Stimulated activated CD8-positive, alpha-beta memory T cell treated with anti-CD3 and anti-CD28 coated beads, Interleukin-4, amount 100 ng/mL, for 4 hours (primary cell): ENCODE measurements at places on chromosomes 12 and 14.

DNA sequence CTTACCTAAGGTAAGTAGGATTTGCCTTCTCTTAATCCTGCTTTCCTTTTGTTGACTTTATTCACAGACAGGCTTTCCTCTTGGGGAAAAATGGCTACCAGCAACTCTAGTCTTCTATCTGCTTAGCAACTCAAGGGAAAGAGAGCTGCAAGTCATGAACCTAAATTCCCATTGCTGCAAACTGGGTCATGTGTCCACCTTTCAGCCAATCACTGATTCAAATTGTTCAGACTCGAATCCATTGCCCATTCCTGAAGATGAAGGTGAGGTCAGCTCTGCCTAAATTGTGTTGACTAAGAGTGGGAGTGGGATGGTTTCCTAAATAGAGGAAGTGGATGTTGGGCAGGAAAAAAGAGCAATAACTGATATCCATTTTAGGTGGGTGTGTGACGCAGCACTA, 7.7 kb downstream of the FBXW8 start:
- DNase-seq = no peak

- no peak for DNase-seq
Measured at GRCh38 chr14:105030836-105031396, 10.0 kb upstream of the CDCA4 start.

DNA sequence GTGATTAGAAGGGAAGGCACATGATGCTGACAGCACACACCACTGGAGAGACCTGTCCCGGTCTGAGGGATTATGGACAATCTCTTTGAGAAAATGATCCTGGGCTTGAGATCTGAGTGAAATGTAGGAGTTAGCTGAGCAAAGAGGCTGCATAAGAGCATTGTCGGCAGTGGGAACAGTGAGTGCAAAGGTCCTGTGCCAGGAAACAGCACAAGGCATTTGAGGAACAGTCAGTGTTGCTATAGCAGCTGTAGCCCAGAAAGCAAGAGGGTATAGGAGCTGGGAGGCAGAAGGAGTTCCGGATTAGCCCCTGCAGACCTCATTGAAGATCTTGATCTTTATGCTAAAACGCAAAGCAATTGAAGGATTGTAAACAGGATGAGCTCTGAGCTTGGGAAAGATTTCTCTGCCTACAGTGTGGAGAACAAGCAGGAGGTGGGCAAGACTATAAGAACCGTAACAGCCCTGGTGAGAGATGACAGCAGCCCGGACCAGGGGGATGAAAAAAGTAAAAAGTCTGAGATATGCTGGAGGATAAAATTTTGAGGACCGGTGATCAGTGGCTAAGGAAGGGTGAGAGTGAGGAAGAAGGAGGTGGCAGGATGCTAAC, 28.5 kb downstream of the CFL2 start:
- no peak for DNase-seq

GRCh38 chr14:30385925-30386324, 173.0 kb upstream of the G2E3 start:
- no peak for DNase-seq

- DNase-seq = no peak
Measured at GRCh38 chr12:39573971-39574370, 45.6 kb downstream of the ABCD2 start.

DNA sequence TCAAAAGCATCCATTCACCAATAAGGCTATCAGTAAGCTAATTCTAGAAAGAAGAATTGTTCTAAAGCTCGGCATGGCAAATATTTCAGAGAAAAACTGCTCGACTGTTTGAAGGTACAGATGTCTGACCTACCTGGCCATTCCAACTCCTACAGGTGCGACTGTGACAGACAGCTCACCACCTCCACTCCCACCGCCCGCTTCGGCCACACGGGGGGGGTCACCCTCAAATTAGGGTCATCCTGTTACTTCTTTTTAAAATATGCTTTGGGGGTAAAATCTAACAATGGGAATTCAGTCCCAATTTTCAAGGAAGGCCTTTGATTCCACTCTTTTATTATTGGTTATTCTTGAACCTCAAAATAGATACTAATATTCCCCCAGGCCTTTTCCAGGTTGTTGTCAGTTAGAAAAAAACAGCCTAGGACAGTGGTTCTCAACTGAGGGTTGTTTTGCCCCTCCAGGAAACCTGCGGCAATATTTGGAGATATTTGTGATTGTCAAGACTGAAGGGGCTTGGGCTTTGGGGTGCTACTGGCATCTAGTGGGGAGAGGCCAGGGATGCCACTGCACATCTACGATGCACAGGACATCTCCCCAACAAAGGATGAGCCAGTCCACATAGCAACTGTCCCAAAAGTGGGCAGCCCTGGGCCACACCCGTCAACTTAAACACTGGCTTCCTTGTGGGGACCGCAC, 81.2 kb downstream of the BCL11B start:
- DNase-seq = no peak

GRCh38 chr14:62696331-62696924, 348.8 kb downstream of the KCNH5 start:
- no peak for DNase-seq

DNA sequence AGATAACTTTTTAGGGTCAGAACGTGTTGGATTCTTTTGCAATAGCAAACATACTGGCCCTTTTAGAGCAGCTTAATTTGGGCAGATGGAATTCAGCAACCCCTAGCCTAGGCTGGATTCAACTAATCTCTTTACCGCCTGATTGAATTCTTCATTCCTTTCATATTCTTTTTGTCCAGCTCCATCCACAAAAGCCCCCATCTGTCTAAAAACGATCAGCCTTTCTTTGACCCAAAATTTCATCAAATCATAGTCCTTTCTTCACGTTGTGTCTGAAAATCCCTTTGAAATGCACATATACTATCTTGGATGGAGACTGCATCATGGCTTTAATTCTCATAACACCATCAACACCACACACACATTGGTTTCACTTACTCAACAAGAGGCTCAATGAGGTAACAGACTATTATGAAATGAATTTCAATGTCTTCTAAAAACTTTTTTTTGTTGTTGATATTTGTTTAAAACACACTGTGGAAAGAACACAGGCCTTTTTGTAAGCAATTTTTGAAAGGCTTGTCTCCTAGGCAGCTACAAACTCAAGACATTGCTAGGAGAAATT, 128.0 kb upstream of the EEA1 start:
- no peak for DNase-seq

- no peak for DNase-seq
Measured at GRCh38 chr12:74689071-74689655, 151.5 kb downstream of the ATXN7L3B start.
